ENCODE measurements at places on chromosomes 5 and 9. TPM values are rescaled to one million over a fixed set of nuclear protein-coding genes. Genes with fewer than 3 reads are reported as not detected.

GRCh38 chr5:71757590-71758543, 38.8 kb downstream of the CARTPT start:
- no peak for DNase-seq

DNA sequence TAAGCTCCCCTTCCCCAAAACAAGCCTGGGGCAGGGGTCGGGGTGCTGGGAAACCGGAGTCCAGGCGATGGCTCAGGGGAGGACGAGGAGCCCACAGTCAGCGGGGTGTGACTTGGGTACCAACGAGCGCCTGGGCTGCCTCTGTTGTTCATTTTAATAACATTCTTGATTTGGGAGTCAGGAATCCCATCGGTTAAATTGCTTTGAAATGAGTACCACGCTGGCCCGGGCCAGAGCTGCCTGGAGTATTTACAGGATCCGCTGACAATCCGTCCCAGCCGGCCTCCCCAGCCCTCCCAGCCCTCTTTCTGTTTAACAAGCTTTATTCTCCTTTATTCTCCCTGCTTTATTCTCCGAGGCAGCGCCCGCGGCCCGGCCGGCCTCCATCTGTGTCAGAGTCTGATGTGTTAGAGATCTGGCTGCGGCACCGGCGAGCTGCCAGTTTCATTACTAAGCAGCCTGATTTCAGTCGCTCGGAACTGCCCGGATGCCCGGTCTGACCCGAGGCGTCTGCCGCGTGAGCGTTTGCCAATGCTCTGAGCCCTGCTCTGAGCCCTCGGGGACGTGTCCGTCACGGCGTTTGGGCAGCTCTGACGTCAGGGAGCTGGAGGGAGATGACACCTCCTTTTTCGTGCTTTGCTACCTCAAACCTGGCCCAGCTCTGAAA, 16.5 kb upstream of the QRFP start:
- DNase-seq: peak; percentile 92

- DNase-seq: no peak
Measured at GRCh38 chr9:107684224-107684623, 194.7 kb upstream of the KLF4 start.

DNA sequence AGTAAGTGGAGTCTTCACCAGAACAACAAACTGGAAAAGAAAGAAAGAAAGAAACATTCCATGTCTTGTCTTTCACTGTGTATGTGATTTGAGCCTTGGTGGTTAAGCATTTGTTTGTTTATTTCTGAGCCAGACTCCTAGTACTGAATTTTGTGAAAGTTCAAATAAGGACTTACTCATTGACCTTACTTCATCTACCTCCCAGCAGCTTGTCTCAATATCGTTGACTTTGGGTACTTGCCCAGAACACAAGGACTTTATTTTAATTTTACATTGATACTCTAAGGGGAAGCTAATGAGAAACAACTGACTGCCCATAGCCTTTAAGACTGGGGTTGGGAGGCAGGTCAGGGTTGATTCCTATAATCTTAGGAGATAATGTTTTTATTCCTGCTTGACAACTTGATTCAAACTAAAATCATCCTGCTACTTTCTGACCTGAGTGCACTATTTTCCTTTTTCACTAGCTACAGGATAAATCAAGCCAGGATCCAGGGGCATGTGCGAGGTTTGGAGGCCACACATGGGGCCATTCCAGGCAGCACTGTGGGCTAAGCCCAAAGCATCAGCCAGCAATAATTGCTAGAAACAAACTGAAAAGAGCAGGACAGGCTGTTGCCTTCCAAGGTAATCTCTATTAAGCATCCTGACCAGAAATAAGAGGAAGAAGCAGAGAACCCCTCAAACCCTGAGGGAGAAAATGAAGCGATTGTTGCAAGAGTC, 138.9 kb upstream of the RUSC2 start:
- DNase-seq: no peak

GRCh38 chr5:147826361-147826760, 5.1 kb downstream of the SPINK1 start:
- no peak for DNase-seq

DNA sequence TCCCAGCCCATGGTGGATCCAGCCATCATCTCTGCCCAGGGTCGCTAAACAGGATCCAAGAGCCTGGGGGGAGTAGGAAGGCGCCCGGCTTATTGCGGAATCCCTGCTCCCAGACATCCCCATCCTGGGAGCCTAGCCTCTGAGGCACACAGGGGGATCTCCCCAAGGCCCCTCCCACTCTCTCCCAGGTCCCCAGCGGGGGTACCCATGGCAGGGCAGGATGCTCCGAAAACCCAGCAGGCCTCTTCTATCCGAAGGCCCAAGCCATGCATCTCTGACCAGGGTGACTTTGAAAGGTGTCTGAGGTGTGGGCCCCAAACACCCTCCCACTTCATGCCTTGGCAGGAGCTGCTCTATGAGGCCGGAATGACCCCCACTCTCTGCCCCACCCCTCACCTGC, 81.7 kb upstream of the RUFY1 start:
- DNase-seq: no peak

- peak; percentile 84 for DNase-seq
Measured at GRCh38 chr9:135334953-135335460, 144.6 kb upstream of the PPP1R26 start.

- DNase-seq: no peak
Measured at GRCh38 chr5:96572864-96573512, 89.2 kb upstream of the CAST start.

- no peak for DNase-seq
Measured at GRCh38 chr5:181120761-181121160, 10.2 kb downstream of the OR2V1 start.

DNA sequence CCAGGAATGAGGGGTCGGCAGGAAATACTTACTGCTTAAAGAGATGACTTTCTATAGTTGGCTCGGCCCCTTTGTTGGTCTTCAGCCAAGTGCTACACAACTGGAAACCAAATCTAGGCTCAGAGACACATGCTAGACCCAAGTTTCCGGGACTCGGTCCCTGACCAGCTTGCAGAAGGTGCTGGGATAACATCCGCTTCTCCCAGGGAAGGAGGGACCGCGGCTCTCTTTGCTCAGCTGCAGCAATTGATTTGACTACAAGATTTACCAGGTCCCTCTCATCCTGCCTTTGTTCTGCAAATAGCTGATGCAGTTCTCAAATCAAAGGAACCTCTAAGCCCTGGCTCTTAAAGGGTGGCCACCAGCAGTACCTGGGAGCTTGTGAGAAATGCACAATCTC, 314.7 kb downstream of the MLLT3 start:
- DNase-seq: no peak

GRCh38 chr5:6632324-6632887, 438 bp downstream of the NSUN2 start:
- DNase-seq: no peak

DNA sequence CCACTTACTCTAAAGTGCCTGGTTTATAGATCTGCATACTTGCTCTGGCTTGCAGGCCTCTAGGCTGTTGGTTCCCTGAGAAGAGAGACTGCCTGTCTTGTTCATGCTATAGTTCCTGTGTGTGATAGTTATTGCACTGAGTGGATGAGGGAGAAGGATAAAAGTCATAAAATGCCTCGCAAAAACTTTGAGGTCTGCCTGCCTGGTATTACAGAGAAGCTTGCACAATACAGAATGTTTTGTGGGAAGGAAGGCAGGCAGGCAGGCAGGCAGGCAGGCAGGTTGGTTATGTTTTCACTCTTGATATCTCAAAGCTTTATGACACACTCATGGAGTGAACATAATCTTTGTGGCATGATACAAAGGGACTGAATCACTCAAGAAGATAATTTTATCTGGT, 287.1 kb downstream of the SLIT3 start:
- DNase-seq: no peak

SPATA31C1 gene
- total RNA-seq: not detected

SPATA31A3 gene
- total RNA-seq: not detected

GZMA gene
- total RNA-seq: 1.0 TPM

NTMT1 gene
- total RNA-seq: 24.6 TPM

TTC33 gene
- 7.9 TPM for total RNA-seq

CDH10 gene
- total RNA-seq: not detected

LHX3 gene
- total RNA-seq: not detected

SPAG8 gene
- total RNA-seq: 0.61 TPM

TRIM14 gene
- 13.8 TPM for total RNA-seq

JAKMIP2 gene
- total RNA-seq: 0.06 TPM
